ENCODE measurements at places on chromosomes 2 and 18.
A peak's percentile ranks its signal among the peaks of the same experiment; 100 is the strongest.

GRCh38 chr2:238418999-238419546, 7.7 kb upstream of the ASB1 start:
- H3K27me3 ChIP-seq: no peaks in the 10 kb centered on the region
- no peak overlapping the region for H3K4me3 ChIP-seq
- H3K4me1 ChIP-seq: no peaks in the 10 kb centered on the region
- H3K36me3 ChIP-seq: no peaks in the 10 kb centered on the region
- no peak overlapping the region for H3K27ac ChIP-seq

DNA sequence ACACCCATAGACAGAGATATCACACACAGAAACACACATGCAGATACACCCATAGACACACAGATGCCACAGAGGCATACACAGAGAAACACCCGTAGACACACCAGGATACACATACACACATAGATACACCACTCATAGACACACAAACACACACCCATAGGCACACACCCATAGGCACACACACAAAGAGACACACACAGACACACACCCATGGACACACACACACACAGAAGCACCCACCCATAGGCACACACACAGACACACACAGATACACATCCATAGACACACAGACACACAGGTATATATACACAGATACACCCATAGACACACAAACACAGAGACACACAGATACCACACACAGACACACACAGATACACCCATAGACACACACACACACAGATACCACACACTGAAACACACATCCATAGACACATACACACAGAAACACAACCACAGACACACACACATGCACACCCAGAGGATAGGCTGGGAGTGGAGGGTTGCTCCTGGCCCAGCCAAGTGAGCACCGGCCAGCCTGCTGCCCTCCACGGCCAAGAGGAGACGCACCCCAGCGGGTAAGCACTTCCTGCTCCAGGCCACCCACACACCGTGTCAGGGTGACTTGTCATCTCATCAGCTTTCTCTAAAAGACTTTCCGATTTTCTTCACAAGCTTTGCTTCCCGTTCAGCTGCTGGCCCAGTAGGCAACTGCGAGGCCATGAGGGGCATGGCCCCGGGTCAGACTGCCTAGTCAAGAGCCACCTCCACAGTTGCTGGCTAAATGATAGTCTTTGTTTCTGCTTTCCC, 14.1 kb upstream of the CNNM3 start:
- DNase-seq: no peak
- no peaks in the 10 kb centered on the region for H3K4me1 ChIP-seq
- H3K27me3 ChIP-seq: no peaks in the 10 kb centered on the region
- no peak overlapping the region for H3K4me3 ChIP-seq
- H3K36me3 ChIP-seq: peaks cover 68% of the 10 kb centered on the region

GRCh38 chr2:181374781-181375675, 82.2 kb upstream of the ITGA4 start:
- no peak overlapping the region for H3K27ac ChIP-seq
- no peaks in the 10 kb centered on the region for H3K4me1 ChIP-seq
- no peaks in the 10 kb centered on the region for H3K27me3 ChIP-seq
- H3K4me3 ChIP-seq: no peak overlapping the region
- no peaks in the 10 kb centered on the region for H3K36me3 ChIP-seq

DNA sequence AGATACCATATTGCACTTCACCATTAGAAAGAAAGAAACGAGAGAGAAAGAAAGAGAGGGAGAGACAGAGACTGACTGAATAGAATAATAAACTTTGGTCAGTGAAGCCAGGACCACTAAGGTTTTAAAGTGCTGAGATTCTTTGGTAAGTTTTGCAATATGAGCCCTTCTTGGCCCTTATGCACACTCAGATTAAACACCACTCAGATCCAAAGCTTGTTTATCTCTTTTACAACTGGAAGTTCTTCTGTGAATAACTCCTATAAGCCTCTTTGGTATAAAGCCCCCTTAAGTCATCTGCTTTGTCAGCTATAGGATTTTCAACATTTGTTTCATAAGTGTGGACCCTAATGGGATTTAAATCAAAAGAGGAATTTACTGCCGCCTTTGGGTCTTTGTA, 40.8 kb downstream of the PID1 start:
- no peak overlapping the region for H3K4me3 ChIP-seq
- H3K27me3 ChIP-seq: no peaks in the 10 kb centered on the region
- no peaks in the 10 kb centered on the region for H3K36me3 ChIP-seq

DNA sequence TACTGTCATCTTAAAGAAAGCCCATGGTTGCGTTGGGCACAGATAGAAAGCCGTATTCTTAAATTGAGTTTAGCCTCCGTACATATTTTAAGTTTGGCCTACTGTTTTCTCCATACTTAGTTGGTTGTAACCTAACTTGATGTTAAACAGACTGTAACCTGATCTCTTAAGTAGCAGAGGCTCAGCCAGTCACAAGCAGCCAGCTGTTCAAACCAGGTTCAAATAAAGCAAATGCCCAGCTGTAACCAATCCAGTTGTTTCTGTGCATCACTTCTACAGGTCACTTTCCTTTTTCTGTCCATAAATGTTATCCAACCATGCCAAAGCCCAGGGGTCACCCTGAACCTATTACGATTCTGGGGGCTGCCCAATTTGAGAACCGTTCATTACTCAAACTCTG, 10.0 kb upstream of the THADA start:
- no peaks in the 10 kb centered on the region for H3K27me3 ChIP-seq
- no peaks in the 10 kb centered on the region for H3K4me1 ChIP-seq
- DNase-seq: no peak
- no peak overlapping the region for H3K4me3 ChIP-seq
- H3K27ac ChIP-seq: no peak overlapping the region
- H3K36me3 ChIP-seq: no peaks in the 10 kb centered on the region

DNA sequence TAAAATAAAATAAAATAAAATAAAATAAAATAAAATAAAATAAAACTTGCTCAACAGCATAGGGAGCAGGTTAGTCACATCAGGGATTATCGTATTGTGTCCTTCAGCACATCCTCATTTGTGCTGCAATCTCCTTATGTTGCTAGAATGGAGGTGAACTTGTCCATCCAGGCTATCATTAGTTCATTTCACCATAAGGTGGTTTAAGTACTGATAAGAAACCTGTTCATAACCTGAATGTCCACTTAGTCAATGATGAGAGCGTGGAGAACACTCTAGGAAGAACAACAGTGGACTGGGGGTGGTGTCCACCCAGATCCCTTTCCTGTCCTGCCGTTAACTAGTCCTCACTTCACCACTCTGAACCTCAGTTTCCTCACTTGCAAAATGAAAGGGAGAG, 21.9 kb downstream of the DHRS9 start:
- no peaks in the 10 kb centered on the region for H3K36me3 ChIP-seq
- H3K4me3 ChIP-seq: no peak overlapping the region
- H3K27me3 ChIP-seq: peaks cover 80% of the 10 kb centered on the region
- peaks cover 34% of the 10 kb centered on the region for H3K4me1 ChIP-seq
- H3K27ac ChIP-seq: no peak overlapping the region

DNA sequence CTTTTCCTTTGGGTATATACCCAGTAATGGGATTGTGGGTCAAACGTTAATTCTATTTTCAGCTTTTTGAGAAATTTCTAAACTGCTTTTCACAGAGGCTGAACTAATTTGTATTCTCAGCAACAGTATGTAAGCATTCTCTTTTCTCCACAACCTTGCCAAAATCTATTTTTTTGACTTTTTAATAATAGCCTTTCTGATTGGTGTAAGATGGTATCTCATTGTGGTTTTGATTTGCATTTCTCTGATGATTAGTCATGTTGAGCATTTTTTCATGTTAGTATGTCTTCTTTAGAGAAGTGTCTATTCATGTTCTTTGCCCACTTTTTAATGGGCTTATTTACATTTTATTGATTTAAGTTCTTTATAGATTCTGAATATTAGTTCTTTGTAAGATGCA, 145.5 kb downstream of the TRABD2A start:
- no peak for DNase-seq
- H3K4me1 ChIP-seq: no peaks in the 10 kb centered on the region
- H3K27ac ChIP-seq: no peak overlapping the region
- H3K4me3 ChIP-seq: no peak overlapping the region
- no peaks in the 10 kb centered on the region for H3K27me3 ChIP-seq

DNA sequence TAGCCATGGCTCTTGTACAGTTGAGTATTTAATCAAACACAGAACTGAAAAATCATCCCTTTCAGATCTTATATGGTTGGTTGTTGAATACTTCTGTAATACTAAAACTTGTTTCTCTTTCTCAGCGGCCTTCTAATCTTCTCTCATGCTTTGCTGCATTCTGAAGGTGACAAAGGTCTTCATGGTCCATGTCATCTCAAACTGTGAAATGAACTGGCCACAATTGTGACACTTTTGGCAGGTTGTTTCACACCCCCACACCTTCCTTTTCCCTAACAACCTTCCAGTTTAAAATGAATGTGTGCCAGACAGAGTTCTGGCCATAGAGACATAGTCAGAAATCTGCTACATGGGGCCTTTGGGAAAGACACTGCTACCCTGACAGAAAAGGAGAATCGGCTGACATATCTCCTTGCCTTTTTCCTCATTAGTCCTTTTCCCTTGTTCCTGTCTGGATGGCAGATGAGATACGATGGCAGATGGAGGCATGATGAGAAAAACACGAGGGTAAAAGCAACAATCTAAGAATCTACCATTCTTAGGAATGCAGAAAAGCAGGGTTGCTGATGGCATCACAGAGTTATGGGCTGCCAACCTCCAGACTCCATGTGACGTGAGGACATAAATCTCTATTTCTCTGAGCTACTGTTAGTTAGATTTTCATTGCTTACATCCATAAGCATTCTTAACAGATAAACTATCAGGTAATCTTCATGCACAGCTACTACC, 106.5 kb downstream of the PIGN start:
- DNase-seq: no peak
- no peaks in the 10 kb centered on the region for H3K36me3 ChIP-seq

DNA sequence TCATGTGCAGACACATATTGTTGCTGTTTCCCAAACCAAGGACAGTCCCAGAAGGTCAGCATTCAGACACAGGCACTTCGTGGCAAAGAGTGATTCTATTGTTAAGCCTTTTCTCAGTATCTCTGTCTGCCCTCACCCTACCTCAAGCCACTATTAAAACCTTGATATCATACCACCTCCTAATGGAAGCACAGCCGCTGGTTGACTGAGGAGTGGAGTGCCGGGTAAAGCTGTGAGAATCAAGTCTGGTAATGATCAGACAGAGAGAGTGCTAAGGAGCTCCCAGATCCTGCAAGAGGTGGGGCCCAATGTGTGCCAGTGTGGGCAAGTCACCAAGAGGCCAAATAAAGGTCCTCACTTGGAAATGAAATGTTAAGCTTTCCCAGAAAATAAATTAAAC, 819.5 kb downstream of the BCL11A start:
- no peak overlapping the region for H3K27ac ChIP-seq
- no peak for DNase-seq
- H3K27me3 ChIP-seq: no peaks in the 10 kb centered on the region
- no peaks in the 10 kb centered on the region for H3K4me1 ChIP-seq
- no peaks in the 10 kb centered on the region for H3K36me3 ChIP-seq
- no peak overlapping the region for H3K4me3 ChIP-seq

GRCh38 chr18:8794156-8794933, 89.0 kb downstream of the MTCL1 start:
- H3K27me3 ChIP-seq: no peaks in the 10 kb centered on the region
- DNase-seq: no peak
- H3K4me1 ChIP-seq: peaks cover 24% of the 10 kb centered on the region
- H3K4me3 ChIP-seq: no peak overlapping the region
- no peak overlapping the region for H3K27ac ChIP-seq
- H3K36me3 ChIP-seq: no peaks in the 10 kb centered on the region

GRCh38 chr18:11031966-11032365, 117.4 kb downstream of the PIEZO2 start:
- no peaks in the 10 kb centered on the region for H3K27me3 ChIP-seq
- no peak for DNase-seq
- H3K4me3 ChIP-seq: no peak overlapping the region
- no peaks in the 10 kb centered on the region for H3K4me1 ChIP-seq

DNA sequence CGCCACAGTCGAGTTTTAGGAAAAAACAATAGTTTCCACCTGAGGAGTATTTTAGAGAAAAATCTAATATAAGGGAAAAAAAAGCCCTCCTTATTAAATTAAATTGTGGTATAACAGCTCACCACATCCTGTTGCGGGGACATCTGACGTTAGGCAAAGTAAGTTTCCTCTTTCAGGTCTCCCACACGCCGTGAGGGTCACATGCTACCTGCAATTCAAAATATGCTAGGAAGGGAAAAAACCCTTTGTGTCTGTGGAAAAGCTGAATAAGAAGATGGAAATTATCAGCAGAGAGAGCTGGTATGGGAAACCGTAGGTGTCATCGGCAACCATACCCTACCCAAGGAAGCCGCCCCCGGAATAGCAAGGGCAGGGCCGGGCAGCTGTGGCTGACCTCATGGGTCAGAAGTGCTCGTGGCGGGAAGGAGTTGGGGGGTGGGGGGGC, 128.0 kb downstream of the NFATC1 start:
- no peaks in the 10 kb centered on the region for H3K27me3 ChIP-seq
- DNase-seq: no peak
- H3K4me3 ChIP-seq: no peak overlapping the region
- H3K36me3 ChIP-seq: no peaks in the 10 kb centered on the region
- H3K4me1 ChIP-seq: peaks cover 15% of the 10 kb centered on the region

- H3K27ac ChIP-seq: peak overlapping the region; percentile 56
- peaks cover 15% of the 10 kb centered on the region for H3K4me1 ChIP-seq
- DNase-seq: no peak
- no peaks in the 10 kb centered on the region for H3K36me3 ChIP-seq
- H3K27me3 ChIP-seq: no peaks in the 10 kb centered on the region
- H3K4me3 ChIP-seq: no peak overlapping the region
Observed at GRCh38 chr2:215831296-215831913, 181.9 kb downstream of the MREG start.

DNA sequence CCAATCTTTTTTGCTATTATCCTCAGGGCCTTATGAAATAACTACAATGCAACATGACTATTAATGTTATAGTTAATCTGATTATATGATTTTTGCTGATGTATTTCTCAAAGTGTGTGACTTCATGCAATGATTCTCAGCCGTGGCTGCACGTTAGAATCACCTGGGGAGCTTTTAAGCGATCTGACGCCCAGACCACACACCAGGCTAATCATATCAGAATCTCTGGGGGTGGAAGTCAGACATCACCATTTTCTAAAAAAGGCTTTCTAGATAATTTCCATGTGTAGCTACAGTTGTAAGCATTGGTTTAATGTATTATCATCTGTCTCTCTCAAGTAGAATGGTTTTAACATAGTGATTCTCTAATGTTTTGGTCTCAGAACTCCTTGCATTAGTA, 5.5 kb upstream of the QPCT start:
- H3K4me1 ChIP-seq: no peaks in the 10 kb centered on the region
- H3K27me3 ChIP-seq: no peaks in the 10 kb centered on the region
- H3K27ac ChIP-seq: no peak overlapping the region
- no peak overlapping the region for H3K4me3 ChIP-seq
- DNase-seq: no peak
- no peaks in the 10 kb centered on the region for H3K36me3 ChIP-seq

DNA sequence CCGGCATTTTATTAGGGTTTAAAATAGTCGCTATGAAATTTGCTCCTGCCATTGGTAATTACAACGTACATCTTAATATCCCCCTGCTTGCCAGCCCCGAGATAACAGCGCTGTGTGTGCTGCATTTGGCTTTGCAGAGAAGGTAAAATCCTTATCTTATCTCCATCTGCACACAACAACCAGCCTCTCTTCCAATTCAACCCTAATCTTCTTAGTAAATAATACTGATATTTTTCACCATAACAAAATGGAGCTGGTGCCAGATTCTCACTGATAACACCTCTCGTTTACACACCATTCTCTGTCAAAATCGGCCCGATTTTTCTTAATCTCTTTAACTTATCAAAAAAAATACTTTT, 61.4 kb upstream of the SIX3 start:
- H3K4me1 ChIP-seq: no peaks in the 10 kb centered on the region
- no peaks in the 10 kb centered on the region for H3K27me3 ChIP-seq
- no peak for DNase-seq
